ENCODE measurements at places on chromosomes 13 and 19. TPM values are rescaled to one million over a fixed set of nuclear protein-coding genes. Genes with fewer than 3 reads are reported as not detected.

DNA sequence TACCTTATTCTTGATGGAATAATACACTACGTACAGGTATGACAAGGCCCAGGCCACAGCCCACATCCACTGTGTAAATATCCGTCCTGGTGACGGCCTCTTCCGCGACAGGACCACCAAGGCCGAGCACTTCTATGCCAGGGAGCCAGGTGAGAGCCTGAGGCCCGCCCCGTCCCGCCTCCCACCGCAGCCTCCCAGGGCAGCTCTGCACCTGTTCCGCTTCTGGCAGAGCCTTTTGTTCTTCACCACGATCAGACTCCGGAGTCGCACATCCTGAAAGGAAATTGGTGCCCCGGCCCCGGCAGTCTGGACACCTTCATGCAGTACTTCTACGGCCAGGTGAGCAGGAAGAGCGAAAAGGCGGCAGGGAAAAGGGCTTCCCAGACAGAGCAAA, 10.6 kb upstream of the ZNF358 start:
- no peak for ATAC-seq

DNA sequence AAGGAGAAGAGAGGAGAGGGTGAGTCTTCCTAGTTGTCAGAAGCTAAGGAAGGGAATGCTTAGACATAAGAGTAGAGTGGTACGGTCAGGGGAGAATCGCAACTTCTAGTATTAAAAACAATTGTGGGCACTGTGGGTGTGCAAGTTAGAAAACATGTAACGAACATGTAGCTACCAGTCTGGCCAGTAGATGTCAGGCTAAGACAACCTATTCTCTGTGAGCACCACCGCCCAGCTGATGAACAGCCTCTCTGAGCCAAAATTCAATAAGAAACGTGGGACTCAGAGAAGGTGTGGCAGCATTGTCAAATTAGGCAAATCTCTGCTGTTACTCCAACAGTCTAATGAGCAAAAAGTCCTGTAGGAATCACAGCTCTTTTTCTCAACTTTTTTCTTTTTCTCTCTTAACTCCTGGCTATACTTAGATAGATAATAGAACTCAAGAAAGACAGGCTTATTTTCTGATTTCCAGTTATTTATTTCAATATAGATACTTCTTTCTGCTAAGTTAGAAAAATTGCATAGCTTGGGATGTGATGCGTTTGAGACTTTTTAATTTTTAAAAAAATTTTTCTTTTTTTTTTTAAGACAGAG, 186.2 kb downstream of the USP12 start:
- ATAC-seq = peak; percentile 79

DNA sequence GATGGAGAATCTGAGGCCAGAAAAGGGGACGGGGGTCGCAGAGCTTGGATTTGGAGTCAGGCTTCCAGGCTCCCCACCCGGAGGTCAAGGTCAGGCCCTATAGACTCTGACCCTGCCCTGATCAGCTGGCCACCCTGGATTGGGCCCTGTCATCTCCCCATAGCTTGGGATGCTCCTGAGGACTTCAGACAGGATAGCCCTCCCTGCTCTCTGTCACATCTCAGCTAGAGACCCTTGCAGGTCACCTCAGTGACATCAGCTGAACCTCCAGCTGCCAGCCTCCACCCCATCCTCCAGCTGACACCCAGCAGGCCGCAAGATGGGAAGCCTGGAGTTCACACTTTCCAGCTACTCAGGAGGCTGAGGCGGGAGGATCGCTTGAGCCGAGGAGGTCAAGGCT, 2.8 kb upstream of the TPM4 start:
- ATAC-seq = no peak

The PCP2 gene
- total RNA-seq = not detected

The KASH5 gene
- total RNA-seq = not detected

- ATAC-seq = peak; percentile 1
These were observed 934 bp downstream of the N4BP2L2 start for GRCh38 chr13:32537580-32538142.

DNA sequence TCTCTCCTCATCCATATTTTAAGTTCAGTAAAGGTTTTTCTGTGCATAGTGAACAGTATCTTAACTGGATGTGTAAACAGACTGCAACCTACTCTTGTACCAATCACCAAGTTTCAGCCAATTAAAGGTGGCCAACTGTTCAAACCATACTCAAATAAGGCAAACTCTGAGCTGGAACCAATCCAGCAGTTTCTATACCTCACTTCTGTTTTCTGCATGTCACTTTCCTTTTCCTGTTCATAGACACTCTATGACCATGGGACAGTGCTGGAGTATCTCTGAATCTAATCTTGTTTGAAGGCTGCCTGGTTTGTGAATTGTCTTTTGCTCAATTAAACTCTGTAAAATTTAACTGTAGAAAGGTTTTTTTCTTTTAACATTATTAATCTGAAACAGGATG, 470.3 kb upstream of the SLITRK6 start:
- no peak for ATAC-seq

GRCh38 chr13:50687545-50687944, 155.9 kb downstream of the DLEU7 start:
- no peak for ATAC-seq

DNA sequence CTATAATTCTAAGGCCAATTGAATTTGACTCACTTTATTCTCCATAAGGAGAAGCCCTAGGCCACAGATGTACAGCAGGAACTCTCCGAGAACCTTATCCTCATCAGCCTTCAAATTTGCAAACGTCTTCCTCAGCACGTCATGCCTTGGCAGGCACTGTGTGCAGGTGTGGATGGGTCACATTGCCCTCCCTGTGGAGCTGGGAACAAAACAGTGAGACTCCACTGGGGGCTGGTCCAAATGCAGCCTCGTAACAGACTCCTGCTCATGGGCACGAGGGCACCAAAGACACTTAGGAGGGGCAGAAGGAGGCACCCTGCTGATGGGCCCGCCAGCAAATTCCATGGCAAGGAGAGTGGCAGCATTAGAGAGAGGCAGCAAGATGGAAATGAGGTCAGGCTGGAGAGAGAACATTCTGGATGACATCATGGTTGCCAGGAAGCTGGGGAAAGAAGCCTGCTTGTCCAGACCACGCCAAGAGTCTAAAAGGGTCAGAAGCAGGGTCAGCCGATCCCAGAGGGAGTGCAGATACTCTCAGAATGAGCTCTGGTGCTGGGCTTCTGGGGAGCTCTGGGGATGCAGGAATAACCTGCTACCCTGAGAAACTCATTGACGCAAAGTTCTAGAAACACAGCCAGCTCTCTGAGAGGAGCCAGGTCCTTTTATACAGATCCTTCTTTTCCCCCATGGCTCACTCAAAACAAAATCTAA, 242.2 kb downstream of the B3GLCT start:
- ATAC-seq = peak; percentile 33

- ATAC-seq = no peak
These were observed 929.0 kb downstream of the SLITRK6 start for GRCh38 chr13:84870190-84870589.
